ENCODE measurements at places on chromosomes 1 and 21. TPM values are rescaled to one million over a fixed set of nuclear protein-coding genes. Genes with fewer than 3 reads are reported as not detected.

DNA sequence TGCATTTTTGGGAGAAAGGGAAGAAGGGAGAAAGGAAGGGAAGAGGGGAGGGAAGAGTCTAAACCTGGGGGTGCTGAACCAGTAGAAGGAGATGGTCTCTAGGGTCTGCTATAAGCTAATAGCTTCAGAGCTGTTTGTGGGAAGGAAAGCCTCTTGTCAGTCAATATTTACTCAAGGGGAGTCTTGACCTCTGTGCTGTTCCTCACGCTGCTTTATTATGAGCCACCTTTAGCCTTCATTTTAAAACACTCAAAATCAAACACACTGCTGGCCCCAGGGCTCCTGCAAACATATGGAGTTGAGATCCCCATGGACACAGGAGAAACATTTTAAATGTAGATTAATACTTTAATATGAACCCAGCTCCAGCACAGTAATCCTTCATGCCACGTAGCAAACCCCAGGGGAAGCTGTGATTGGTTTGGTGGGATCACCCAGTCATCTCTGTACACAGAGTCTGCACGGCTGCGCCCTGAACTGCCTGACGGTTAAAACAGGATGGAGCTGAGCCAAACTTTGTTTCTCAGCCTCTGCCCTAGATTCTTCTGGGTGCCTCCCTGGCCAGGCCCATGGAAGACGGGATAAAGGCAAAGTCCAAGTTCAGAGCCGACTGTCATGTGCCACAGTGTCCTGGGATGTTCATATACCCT is 40.2 kb upstream of the VWA5B1 start:
- peak; percentile 57 for DNase-seq

GRCh38 chr1:209612646-209613399 is 29.3 kb downstream of the CAMK1G start:
- no peak for DNase-seq

- DNase-seq, result no peak
Measured at GRCh38 chr1:234014208-234014607, 109.7 kb downstream of the SLC35F3 start.

DNA sequence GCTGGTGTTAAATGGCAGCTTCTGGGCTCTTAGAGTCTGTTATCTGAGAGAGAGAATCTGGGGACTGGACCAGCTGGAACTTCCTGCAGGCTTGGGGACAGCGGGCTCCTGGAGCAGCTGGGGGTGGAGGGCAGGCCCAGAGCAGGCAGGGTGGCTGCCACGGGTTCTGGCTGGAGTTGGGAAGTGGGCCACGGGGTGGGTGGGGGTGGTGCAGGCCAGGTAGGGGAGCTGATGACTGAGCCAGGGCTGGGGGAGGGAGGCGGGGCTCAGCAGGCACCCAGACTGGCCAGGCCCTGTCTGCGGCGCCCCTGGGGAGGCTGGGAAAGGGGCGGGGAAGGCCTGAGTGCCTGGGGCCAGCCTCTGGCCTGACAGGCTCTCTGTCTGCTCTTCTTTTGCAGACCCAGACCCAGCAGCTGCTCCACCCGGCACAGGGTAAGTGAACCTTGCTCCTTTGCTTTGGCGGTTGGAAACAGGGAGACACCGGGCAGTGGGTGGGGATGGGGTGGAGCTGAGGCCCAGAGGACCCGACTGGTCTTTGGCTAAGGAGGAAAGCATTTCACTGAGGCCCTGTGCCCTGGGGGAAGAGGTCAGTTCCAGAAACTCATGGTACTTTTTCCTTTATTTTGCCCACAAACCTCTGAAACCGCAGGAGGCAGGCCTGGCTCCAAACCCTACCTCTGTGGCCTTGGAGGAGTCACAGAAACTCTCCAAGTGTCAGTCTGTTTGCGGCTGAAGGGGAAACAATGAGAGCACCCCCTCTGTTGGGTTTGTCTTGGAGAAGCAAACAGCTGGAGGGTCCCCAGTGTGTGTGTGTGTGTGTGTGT is 48.8 kb downstream of the ARHGEF10L start:
- peak; percentile 86 for DNase-seq

- DNase-seq, result no peak
Measured at GRCh38 chr1:81812712-81813111, 12.0 kb downstream of the ADGRL2 start.

- DNase-seq, result no peak
Measured at GRCh38 chr1:153099461-153100045, 5.2 kb upstream of the SPRR2E start.

Gene ZFP69
- total RNA-seq, result 1.7 TPM

DNA sequence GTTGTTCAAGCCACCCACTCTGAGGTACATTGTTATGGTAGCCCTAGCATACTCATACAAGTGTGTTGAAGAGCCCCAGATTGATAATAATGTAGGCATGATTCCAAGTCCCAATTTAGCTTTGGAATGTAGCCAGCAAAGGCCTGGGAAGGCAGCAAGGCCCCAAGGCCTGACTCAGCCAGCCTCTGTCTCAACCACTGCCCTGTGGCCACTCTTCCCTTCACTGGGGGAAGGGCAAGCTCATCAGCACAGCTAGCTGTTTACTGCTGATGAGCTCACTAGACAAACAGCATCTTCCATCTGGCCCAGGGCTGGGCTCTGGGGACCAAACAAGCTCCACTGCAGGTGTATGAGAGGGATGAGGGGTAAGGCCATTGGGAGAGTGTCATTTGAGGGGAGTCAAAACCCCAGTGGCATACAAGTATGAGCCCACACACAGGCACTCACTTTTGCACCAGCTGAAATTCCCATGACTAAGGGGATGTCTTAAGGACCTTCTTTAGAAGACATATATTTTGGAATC is 2.2 kb upstream of the IRF6 start:
- peak; percentile 44 for DNase-seq

DNA sequence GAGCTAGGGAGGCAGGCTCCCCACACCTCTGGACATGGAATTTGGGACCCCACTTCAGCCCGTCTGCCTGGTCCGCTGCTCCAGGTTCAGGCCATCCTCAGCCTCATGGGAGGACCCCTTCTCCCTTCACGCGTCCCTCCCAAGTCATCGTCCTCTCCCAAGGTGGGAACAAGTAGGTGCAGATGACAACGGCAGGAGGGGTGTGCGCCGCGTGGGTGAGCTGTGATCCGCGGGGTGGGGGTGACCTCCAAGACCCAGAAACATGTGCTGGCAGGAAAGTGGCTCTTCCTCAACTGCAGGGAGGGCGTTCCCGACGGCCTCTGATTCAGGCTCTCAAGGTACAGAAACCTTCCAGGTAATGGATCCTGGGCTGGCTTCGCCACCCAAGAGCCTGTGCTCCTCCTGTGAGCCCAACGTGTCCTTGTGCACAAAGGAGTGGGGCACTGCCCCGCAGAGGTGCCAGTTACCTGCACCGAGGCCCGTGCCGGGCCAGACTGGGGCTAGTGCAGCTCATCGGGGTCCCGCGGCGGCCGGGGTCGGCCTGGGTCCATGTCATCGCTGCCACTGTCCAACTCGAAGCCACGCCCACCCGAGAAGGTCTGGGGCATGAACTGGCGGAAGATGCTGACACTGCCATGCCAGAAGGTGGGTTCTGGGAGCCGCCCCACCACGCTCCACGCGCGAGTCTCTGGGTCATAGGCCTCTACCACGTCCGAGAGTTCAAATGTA is 9.6 kb downstream of the KLHL21 start:
- no peak for DNase-seq

- no peak for DNase-seq
Measured at GRCh38 chr1:154533952-154534844, 24.3 kb downstream of the UBE2Q1 start.

- peak; percentile 97 for DNase-seq
Measured at GRCh38 chr1:209827384-209828262, at the start of gene UTP25. Gene UTP25, plus strand, starts transcription at chr1:209827972. Its CDS starts 92 bp downstream, at chr1:209828064.

- DNase-seq, result no peak
Measured at GRCh38 chr1:208569181-208569580, 325.0 kb upstream of the PLXNA2 start.

Gene CELA3A
- 0.86 TPM for total RNA-seq

Gene PLEKHA6
- 28.9 TPM for total RNA-seq

DNA sequence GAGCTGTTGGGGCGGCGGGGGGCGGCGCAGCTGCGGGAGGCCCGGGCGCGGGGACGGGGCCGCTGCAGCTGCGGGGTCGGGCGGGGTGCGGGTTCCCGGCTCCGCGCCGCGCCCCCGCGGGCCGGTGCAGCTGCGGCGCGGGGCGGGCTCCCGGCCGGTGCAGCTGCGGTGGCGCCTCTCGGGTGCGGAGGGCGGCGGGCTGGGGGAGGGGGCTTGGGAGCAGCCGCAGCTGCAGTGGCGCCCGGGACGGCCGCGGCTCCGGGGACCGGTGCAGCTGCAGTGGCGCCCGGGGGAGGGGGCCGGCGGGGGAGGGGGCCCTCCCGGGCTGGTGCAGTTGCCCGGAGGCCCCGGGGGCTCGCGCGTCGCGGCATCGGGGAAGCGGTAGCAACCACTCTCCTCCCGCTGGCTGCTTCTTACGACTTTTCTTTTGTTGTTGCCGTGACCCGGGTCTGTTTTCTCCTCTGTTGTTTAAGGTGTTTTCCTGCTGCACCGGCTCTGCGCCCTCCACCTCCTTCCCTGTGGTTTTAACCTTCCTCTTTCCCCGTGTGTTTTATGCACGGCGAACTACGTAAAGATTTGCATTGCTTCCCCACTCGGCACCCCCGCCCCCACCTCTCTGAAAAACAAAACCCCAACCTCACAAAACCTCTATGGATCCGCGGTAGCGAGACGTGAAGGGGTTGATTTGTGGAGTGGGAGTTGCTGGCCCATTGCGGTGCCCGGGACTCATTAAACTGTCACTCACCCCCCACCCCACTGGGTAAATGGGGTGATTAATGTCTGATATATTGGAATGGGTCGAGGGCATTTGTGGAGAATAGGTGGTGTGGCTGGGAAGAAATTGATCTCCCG is 1.7 kb upstream of the ZBTB18 start:
- DNase-seq, result peak; percentile 76

Gene FAM3B
- total RNA-seq, result not detected

DNA sequence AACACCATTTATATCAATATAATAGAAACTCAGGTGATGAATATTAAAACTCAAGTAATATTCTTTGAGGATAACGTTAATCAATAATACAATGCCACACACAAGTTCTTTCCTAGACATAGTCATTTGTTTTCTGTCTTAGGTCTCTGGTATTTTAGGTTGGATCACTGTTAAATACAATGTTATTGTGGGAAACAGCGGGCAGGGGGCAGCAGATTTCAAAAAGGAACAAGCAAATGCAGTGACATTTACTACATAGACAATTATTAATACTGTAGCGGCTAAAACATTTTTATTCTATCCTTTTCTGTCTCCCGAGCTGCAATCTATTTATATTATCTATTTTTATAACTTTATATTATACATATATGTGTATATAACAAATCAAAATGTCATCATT is 186.4 kb upstream of the ZNHIT6 start:
- DNase-seq, result peak; percentile 44

Gene DCLRE1B
- 3.4 TPM for total RNA-seq

GRCh38 chr21:34027721-34028461 is 45.5 kb upstream of the MRPS6 start:
- DNase-seq, result no peak

Gene LORICRIN
- not detected for total RNA-seq

Gene MARK1
- 19.6 TPM for total RNA-seq

DNA sequence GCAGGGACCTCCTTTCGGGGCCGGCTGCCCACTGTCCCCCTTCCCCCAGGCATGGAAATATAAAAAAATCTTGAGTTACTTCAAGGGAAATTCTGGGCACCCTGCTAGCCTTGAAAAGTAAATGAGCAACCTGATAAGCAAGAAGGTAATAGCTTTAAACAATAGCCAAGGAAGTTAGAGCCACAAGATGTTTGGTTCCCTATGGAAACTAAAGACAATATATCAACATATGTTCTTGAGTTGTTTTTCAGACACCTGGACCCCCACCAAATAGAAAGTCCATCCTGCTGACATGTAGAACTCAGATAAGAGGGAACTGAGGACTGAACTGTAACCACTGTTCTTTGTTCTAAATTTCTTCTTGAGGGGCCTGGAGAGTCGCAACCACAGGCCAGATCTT is 19.3 kb upstream of the SLC35A3 start:
- DNase-seq, result no peak

- DNase-seq, result no peak
Measured at GRCh38 chr1:192445839-192446489, 129.2 kb downstream of the RGS21 start.

Gene THEM5
- total RNA-seq, result not detected

DNA sequence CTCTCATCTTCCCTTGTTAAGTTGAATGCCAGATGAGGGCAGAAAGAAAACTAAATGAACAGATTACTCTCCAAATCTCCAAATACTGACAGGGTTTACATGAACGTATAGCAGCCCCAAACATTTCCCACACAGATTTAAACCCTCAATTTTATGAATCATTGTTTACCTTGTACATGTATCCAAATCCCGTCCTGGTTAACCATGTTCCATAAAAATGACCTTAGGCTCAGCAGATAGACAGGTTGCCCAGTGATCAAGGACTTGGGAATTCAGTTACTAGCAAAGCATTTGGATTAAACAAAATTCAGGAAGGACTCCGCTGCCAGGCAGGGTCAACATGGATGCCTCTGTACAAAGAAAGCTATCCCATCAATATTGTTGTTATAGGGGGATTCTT is 213.5 kb downstream of the GPATCH2 start:
- DNase-seq, result no peak

Measured in right cardiac atrium (tissue), 5 donors.